ENCODE measurements at places on chromosomes 12 and 14.

DNA sequence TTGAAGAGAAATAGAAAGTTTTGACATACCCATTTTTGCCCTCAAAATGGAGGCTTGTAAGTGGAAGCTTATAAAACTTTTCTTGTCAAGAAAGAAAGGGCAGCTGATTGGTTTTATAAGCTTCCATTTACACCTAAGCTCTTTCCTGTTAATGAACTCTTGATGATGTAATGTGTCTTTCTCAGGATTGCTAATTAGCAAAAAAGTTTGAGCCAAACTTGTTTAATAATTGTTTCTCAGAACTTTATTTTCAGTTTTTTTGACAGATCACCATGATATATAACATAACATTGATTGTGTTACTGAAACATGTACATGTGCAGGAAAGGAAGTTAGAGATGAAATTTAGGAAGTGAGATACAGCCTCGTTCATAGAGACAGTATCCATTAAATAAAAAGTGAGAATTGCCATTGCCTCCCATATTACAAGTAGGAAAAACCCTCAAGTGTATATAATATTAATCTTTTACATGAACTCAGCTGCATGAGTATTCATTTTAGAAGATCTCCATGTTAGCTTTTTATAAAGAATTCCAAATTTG is 26.8 kb downstream of the RIC8B start:
- no peak for DNase-seq

DNA sequence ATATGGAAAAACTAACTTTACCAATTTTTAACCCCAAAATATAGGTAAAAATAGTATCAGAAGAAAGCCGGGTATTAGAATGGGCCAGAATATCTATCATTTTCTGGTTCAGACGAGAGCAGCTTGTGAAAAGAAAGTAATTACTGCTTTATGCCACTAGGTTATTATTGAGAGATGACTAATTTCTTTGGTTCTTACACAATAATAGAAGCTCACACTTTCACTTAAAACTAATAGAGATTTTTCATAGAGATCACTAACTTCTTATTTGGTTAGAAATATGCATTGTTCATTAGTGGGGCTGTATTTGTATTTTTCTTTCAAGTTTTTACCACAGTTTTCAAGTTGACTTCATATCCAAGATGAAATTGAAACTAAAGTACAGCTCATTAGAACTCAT is 1241.2 kb upstream of the FLRT2 start:
- no peak for DNase-seq

- DNase-seq = no peak
Measured at GRCh38 chr12:116604178-116604895, 45.2 kb downstream of the MAP1LC3B2 start.

DNA sequence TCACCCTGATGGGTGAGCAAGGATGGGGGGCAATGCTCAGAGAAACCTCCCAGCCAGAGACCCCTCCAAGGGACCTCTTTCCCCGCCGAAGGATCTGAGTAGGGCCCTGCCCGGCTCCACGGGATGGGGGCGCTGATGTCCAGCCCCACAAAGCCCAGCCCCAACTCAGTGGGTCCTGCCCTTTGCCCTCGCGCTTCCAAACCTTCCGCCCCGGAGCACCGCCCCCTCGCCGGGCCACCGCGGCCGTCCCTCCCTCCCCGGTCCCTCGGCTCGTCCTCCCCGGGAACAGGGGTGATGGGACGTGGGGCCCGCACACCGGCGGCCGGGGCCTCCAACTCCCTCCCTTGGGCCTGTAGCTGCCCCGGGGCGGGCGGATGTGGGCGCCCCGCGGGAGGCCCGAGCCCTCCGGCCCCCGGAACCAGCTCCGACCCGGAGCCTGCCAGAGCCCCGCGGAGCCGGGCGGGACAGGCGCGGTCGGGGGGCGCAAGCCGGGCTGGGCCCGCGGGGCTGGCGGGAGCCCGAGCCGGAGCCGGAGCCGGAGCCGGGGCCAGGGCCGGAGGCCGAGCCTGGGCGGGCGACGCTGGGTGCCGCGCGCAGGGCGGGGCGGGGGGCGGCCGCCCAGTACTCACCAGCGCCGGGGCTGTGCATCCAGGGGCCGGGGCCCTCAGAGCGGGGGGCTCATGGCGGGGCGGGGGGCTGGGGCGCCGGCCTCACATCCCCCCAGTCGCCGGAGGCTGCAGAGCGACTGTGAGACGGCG is 386 bp downstream of the HDAC7 start:
- DNase-seq = peak; percentile 45

- DNase-seq = no peak
Measured at GRCh38 chr12:90839346-90839745, 115.6 kb downstream of the CCER1 start.

GRCh38 chr12:130254461-130255276 is 83.0 kb upstream of the PIWIL1 start:
- DNase-seq = no peak

- DNase-seq = no peak
Measured at GRCh38 chr12:131833896-131834641, 5.9 kb downstream of the MMP17 start.

- DNase-seq = no peak
Measured at GRCh38 chr14:91280129-91280528, 35.6 kb upstream of the GPR68 start.

DNA sequence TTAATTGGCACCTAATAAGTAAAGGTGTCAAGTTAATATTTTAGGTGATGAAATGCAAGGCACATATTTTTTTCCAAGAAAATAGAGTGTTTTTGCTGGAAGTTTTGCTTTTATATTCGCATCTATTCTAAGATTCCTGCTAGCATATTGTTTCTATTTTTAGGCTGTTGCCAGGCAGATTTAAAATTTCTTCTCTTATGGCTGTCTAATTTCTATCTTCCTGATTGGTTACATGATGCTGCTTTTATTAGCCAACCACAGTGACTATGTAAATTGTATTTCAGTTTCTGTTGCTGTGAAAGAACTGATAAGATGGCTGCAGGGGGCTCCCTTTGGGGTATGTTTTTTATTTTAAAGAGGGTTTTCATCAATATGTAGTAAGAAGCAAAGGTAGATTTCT is 42.7 kb downstream of the ATF7IP start:
- no peak for DNase-seq

- no peak for DNase-seq
Measured at GRCh38 chr14:37140176-37140575, 32.2 kb downstream of the SLC25A21 start.

DNA sequence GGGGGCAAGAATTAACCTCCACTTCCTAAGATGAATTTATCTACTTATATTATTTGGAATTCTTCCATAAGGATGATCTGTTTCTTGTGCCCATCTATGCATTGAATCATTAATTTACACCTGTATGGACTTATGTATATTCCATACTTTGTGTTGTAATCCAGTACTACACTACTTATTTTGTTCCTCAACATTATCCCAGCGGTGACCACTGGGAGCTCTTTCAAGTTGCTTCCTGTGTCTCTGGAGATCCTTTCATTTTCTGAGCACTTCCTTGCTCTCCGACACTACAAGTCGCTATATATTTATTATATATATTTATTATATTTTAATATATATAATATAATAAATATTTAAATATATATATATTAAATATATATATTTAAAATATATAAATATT is 54.9 kb upstream of the SCN8A start:
- DNase-seq = no peak

DNA sequence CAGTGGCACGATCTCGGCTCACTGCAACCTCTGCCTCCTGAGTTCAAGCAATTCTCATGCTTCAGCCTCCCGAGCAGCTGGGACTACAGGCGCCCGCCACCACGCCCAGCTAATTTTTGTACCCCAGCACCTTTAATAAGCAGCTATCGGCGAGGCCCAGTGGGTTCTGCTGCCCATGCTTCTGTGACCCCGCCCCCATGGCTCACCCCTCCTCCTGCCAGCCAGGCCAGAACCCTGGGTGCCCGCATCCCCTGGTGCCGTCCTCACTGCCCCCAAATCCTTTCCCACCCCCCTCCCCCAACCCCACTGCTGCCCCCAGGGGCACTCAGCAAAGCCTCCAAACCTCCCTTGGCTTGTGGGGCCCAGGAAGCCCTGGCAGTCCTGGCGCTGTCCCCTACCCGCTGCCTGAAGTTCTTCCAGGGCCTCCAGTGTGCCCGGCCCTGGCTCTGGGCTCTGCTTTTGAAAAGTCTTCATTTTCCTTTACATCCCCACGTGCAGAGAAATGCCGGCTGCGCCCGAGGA is 14.5 kb downstream of the BAG5 start:
- DNase-seq = no peak

DNA sequence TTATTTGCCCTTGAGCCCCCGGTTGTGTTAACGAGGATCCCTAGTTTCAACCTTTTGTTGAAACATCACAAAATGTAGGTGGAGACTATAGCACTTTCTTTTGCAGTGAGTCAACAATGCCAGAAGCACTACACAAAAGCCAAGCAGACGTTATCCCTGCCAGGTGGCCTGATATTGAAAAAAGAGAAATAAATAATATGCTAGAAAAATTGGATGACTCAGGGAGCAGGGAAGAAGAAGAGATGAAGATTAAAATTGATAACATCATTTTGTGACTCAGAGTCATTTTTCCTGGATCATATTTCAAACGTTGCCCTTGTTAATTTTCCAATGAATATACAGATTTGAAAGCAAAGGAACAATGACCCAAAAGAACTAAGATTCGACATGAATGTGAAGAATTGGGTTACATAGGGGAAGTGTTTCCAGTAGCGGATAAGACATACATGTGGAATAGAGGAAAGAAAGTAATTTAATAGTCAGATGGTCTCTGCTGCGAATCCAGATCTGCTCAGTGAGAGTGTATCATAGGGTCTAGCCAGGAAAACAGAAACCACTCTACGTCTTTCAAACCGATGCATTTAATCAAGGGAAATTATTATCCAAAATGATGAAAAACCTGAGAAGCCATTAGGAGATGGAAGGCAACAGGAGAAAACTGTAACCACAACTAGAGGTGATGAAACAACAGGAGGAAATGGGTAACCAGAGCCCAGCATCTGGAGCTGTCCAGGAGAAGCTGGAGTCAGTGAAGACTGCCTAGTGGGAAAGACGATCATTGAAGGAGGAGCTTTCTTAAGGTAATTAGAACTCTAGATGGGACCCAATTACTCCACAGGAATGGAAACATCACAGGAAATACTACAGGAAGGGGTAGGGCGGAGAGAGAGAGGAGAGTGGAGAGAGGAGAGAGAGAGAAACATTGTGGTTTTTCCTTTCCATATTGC is 57.9 kb downstream of the RERG start:
- no peak for DNase-seq

GRCh38 chr12:122333142-122334087 is 67.1 kb upstream of the VPS33A start:
- no peak for DNase-seq

DNA sequence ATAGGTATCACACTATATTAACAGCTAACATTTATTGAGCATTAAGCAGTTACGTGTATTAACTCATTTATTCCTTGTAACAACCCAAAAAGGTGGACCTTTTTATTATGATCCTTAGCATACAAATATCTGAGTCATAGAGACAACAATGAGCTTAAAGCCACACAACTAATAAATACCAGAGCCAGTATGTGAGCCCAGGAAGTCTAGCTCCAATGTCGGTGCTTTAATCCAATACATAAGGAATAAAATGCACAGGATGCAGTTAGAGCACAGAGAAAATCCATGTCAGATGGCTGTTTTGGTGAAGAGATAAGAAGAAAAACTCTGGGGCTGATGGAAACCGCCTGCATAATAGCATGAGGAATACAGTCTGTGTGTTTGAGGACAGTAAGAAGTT is 888.6 kb downstream of the TMTC2 start:
- no peak for DNase-seq

DNA sequence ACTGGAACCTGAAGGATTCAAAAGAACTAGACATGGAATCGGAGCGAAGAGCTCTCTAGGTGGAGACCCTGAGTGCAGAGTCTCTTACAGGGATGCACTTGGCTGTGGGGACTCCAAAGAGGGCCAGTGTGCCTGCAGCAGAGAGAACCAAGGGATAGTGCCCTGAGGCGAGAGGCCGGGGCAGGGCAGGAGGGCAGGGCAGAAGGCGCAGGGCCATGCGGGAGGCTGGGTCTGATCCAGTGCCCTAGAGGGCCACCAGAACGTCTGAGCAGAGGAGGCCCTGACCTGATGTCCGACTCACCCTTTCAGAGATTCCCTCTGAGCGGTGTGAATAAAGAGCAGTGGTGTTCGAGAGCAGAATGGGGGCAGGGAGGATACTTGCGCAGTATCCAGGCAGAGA is 205.4 kb upstream of the FKBP4 start:
- no peak for DNase-seq

GRCh38 chr14:93184391-93185348 is at the start of the genes LYSET and MOAP1:
Gene LYSET, plus strand, starts transcription at chr14:93185317. Its CDS starts 89 bp downstream, at chr14:93185406.
Gene MOAP1, minus strand, starts transcription at chr14:93184897. Its CDS starts 655 bp downstream, at chr14:93184242.
- DNase-seq = peak; percentile 79

DNA sequence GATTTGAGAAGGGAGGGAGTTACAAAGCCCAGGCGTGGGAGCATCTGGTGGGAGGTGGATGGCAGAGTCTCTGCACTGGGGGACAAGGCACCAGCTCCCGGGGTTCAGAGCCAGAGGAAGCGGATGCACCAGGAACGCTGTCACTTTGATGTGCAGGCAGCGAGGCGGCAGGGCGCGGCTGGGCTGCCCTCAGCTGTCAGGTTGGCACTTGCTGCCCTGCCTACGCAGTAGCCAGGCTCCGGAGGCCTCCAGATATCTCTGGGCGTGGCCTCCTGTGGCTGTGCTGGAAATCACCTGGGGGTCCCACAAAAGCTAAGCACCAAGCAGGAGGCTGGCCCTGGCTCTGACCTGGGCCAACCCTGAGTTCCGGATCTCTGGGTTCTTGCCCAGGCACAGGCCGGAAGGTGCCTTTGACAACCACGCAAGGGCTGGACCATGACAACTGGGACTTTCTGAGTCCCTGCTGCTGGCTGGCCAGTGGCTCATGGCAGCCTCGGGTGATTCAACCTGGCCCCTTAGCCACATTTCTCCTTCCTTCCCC is 62.1 kb upstream of the MAP1LC3B2 start:
- no peak for DNase-seq

DNA sequence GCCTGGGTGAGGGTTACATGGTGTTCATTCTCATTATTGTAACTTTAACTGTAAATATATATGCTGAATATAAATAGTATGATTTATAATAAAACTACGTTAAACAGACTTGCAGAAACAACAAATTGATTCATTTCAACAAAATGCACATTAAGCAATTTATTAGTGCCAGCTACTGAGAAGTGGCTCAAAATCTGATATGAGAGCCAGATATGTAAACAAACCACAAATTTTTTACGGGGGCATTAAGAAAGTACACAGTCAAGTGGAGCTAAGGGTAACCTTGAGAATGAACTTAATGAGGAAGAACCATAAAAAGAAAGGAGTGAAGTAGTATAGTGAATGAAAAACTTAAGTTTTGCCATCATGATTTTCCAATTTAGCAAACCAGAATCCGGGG is 40.3 kb downstream of the CEP128 start:
- no peak for DNase-seq

DNA sequence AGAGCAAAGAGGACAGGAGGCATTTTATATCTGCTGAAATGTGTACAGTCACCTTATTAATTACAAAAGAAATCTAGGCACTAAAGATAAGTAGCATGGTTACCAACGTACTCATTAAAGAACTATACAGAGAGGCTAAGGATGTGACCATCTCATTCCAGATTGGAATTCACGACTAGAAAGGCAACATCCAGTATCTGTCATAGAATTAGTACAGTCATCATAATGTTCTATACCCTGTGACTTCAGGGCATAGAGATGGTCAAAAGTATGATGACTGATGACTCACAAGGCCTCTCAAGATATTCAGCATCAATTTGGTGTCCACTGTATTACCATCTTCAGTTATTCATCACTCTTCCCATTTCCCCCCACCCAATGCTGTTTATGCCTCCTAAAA is 144.0 kb upstream of the PLEKHG7 start:
- no peak for DNase-seq

Data from activated CD4-positive, alpha-beta T cell treated with anti-CD3 and anti-CD28 coated beads for 24 hours (primary cell).